ENCODE measurements at places on chromosomes 12 and 14.

- DNase-seq = no peak
These were observed 67.8 kb downstream of the HMGA2 start for GRCh38 chr12:65891987-65892481.

- peak; percentile 69 for DNase-seq
These were observed 94.3 kb downstream of the RFLNA start for GRCh38 chr12:124389138-124389724.

GRCh38 chr12:130236446-130236845 lies 74.2 kb downstream of the FZD10 start:
- no peak for DNase-seq

- DNase-seq = no peak
These were observed 367 bp upstream of the FRS2 start for GRCh38 chr12:69469854-69470188.

DNA sequence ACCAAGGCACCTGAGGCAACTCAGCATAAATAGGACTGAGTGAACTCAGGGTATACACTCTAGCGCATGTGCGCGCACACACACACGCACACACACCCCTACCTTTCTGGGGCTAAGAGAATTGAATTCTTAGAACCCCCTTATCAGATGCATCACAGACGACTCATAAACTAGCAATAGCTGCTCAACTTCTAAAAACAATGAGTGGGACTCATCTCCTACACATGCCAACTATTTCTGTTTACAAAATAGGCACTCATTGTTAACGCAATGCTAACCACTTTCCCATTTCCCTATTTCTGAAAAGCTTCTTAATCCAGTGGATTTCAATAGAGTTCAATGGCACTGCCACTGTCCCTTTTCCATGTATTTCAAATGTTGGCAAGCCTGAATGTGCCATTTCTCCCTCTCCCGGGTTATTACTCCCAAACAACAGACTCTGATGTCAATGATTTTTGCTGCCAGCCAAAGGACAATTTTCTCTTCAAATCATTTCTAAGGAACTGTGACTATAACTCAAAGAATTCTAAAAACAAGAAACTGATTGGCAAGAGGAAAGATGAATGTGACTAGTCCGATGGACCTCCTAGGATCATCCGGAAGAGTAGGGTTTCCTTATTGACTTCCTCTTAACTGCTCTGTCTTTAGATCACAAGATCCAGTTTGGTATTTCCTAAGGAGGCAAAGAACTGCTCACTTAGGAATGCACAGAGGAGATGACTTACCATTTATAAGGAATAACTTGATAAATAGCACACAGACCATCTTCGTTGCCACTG lies 48.8 kb downstream of the SLC38A1 start:
- no peak for DNase-seq

- no peak for DNase-seq
These were observed 1.5 kb downstream of the FSCB start for GRCh38 chr14:44505588-44505987.
